Neural crest cell (in vitro differentiated cells): ENCODE measurements at places on chromosomes 11 and 22.

GRCh38 chr22:41488076-41488475, 19.2 kb downstream of the ACO2 start:
- DNase-seq: no peak

GRCh38 chr22:48391820-48392219, 1435.9 kb downstream of the BRD1 start:
- DNase-seq: no peak

DNA sequence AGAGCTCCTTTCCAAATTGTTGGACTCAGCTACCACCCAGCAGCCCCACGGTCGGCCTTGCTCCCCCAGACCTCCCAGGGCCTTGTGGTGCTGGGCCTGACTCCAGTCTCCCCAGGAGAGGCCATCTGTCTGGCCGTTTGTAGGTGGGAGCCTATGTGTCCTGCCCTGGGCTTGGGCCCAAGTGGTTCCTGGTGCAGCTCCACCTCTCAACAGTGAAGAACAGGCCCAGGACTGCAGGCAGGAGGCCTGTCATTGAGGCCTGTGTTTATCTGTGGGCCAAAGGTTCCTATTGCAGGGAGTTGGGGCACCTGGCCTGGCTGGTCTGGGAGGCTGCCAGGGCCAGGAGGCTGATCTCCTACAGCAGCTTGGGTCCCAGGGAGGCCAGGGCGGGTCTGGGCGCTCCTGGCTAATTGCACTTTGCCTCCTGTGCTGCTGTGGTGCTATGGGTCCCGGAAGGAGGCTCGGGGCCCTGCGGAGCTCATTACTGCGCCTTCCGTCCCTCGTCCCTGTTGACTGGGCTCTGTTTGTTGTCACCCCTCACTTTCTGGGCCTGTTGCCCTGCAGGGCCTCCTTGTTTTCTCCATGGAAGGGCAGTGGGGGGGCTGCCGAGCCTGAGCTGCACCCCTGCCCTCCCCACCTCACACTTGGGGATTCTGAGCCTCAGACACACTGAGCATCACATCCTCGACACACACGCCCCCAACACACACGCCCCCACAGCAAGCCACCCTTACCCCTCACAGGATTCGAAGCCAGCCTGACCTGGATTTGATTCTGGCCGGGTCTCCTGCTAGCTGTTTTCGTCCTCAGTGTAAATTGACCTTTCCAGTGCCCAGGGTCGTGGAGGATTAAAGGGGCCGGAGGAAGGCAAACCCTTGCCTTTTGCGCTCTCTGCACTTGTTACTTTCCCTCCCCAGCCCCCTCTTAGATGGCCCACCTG, 6.8 kb upstream of the OMP start:
- DNase-seq: no peak

GRCh38 chr11:2700415-2701211, 819 bp upstream of the KCNQ1OT1 start:
- peak; percentile 51 for DNase-seq

DNA sequence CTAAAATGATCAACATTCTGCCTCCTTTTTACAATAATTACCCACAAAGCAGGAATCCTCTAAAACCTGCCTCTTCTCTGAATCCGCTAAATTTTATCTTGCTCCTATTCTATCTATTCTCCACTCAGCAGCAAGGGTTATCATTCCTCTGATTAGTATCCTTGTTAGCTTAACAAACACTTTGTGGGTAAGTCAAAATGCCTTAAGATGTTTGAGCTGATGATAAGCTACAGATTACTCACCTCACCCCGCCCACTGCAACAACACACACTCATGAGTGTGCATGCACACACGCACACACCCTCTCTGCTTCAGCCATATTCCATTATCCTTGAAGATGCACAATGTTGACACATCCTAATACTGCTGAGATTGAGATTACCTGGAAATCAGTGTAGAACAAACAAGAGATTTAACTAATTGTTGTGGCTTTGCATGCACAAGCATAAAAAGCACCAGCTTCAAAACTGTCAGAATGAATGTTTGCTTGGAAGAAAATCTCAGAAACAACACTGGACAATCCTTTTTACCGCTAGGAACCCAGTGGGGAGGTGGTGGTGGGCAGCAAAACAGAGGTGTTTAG, 130.9 kb downstream of the BBOX1 start:
- DNase-seq: no peak

- no peak for DNase-seq
Observed at GRCh38 chr11:47317064-47317828, 35.3 kb downstream of the MYBPC3 start.

DNA sequence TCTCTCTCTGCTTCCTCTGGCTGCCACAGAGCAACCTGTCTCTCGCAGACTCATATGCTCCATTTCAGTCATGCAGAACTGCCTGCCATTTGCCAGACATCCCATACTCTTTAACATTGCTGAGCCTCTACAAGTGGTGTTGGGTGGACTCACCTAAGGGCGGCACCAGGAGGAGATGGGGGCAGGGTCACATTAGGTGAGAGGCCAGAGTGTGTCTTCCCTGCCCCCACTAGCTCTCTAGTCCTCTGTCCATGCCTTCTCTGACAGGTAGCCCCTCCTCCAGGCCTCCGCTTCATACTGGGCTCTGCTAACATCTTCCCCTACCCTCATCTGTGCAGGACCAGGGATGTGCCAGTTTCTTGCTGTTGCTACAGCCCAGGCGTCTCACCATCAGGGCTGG, 366.3 kb downstream of the TENM4 start:
- DNase-seq: no peak

DNA sequence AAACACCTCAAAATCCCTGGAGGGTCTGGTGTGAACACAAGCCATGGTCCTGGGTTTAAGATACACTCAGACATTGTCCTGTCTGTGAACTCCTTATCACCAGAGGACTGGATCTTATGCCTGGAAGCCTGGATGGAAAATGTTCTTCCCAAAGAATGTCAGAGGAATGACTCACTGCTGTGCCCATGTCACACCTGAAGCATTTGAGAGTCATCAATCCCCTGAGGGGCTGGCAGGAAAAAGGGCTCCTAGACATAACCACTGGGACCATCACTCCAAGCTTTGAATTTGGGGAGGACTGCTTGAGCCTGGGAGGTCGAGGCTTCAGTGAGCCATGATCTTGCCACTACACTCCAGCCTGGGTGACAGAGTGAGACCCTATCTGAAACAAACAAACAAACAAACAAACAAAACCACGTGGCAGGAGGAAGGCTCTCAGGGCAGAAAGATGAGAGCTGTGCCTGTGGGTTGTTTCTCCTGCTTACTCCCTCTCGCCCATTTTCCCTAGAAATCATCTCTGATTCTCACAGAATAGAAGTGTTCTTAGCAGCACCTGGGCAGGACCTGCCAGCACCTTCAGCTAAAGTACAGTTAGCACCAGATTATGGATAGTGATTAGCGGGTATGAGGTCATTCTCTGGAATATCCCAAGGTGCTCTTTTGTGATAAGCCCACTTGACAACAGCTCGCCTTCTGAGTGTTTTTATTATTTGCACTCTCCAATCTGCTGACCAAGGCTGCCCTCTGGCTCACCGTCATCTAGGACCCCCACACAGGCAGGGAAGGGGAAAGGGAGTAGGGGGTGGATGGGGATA, 11.9 kb upstream of the PRG2 start:
- no peak for DNase-seq
